COR-L47 (cell line): ENCODE measurements at places on chromosomes 12 and 14.

GRCh38 chr12:108305991-108306501 lies 33.1 kb downstream of the CMKLR1 start:
- DNase-seq: no peak

DNA sequence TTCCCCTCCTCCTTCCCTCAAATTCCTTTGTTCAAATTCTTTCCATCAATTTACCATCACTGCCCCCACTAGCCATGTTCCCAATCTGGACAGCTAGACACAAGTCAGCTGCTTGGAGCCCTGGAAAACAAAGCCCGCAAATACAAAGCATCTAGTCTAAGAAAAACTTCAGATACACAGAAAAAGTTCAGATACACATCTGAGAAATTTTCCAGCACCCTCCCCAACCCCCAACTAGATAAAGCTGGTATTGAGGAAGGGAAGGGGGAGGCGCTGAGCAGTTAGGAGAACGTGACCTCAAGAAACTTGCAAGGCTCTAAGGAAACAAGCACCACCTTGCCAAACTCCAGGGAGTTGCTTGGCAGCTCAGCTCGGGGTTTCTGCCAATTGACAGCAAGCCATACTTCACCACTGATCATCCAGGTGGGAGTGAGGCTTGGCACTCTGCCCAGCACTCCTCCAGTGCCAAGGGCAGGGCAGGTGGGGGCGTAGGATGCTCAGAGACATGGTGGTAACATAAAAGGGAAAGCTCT lies 5.1 kb upstream of the CNIH1 start:
- peak; percentile 91 for DNase-seq

DNA sequence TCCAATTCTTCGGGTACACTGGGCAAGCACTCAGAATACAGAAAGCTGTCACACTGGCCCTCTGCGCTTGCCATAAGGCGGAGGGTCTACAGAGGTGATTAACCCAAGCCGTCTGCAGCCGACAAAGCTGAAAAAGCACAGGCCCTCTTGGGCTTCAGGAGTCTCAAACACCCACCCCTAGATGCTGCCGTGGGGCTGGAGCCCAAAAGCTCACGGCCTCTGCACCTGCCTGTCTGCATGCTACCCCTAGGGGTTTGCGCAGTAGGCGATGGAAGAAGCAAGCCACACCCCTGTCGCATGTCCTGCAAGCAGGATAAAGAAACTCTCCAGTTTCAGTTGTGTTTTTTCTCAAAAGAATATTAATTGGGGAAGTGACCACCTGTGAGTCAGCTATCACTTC lies 118.8 kb upstream of the PLEKHA5 start:
- no peak for DNase-seq

GRCh38 chr12:77042833-77043232 lies 22.5 kb downstream of the E2F7 start:
- no peak for DNase-seq

DNA sequence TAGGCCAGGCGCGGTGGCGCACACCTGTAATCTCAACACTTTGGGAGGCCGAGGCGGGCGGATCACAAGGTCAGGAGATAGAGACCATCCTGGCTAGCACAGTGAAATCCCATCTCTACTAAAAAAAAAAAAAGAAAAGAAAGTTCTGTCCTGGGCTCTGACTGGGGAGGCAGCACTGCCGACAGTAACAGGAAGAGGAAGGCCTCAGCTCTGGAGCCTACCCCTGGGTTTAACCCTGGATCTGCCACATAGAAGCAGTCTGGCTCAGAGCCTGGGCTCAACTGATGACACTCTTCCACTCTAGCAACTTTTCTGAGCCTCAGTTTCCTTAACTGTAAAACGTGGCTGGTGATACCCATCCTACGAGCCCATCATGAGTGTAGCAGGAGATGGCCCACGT lies 60.5 kb downstream of the ACTN1 start:
- DNase-seq: no peak

DNA sequence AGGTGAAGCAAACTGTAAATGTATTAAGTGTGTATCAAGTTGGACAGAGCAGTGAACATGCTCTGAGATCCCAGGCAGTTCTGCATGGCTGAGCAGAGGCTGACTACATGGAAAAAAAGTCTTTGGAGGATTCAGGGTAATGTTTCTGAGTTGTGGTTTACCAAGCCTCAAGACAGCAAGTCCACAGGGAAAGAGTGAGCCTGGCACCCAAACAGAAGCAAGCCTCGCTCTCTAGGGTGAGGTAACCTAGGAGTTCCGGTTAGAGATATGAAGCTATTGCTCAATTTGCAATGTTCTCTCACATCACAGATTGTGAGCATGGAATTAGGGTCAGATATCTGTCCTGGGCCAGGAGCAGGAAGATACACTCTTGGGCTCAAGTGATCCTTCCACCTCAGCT lies 158.6 kb downstream of the MON2 start:
- DNase-seq: no peak

- DNase-seq: no peak
Measured at GRCh38 chr12:89731614-89732013, 23.0 kb upstream of the ATP2B1 start.

DNA sequence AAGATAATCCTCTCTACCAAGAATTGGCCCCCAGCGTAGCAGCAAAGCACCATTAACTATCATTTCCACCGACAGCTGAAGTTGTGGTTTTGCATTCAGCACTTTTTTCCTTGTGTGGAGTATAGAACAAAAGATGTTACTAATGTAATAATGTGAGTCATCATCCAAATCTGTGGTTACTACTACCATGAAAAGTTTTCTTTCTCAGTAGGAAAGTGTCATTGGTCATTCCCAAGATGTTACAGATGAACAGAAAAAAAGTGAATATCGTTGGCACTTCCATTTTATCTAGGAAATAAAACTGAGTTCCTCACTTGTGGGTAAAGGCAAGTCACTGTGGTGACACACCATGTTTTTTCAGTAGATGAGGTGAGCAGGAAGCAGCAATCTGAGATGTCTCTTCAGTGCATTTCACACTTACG lies 30.3 kb upstream of the IFNG start:
- DNase-seq: no peak
